GM04504 (cell line): ENCODE measurements at places on chromosomes 6 and 20.
A peak's percentile ranks its signal among the peaks of the same experiment; 100 is the strongest.

DNA sequence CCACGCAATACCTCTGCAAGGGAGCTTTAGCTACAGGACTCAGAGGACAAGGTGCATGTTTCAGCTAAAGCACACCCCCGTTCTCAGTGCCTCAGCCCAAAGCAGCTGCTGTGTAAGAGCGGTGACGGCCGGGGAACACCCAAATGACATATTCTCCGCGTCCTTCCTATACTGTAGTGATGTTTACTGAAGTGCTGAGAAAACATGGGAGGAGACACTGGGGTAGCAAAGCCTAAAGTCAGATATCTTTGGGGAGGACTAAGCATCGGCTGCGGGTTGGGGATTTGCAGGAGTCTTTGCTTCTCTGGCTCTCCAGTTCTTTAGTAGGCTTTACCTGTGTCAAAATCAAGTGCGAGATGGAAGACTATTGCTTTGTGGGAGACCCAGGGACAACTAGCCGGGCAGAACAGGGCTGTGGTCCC is 1.7 kb downstream of the SLC22A23 start:
- DNase-seq: no peak

DNA sequence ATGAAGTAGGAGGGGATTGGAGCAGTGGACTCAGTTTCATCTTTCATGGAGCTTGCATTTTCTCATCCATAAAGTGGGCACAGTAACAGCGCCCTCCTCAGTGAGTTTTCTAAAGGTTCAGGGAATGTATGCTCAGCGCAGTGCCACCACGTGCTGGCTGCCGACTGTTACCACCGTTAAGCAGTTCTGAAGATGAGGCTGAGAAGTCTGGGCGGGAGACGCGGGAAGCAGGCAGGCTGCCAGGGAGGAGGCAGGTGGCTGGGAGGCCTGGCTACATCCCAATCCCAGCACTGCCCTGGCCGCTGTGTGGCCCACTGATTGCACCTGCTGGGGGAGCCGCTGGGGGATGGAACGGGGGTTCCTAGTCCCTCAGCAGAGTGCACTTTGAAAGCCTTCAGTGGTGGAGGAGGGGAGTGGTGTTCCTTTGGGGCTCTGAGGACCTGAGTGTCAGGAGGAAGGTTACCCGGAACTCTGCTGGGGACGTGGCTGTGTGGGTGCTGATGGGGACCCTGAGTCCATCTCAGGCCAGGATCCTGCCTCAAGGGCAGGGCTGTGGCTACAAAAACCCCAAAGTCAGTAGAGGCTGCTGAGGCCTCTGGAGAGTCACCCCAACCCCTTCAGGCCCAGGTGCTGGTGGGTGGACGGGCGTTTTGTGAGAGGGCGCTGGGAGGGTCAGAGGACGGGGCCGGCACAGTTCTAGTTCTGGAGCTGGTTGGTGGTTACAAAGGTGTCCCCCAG is 28.0 kb upstream of the PHACTR3 start:
- DNase-seq: no peak

GRCh38 chr6:4212588-4212987 is 77.2 kb upstream of the ECI2 start:
- DNase-seq: no peak

DNA sequence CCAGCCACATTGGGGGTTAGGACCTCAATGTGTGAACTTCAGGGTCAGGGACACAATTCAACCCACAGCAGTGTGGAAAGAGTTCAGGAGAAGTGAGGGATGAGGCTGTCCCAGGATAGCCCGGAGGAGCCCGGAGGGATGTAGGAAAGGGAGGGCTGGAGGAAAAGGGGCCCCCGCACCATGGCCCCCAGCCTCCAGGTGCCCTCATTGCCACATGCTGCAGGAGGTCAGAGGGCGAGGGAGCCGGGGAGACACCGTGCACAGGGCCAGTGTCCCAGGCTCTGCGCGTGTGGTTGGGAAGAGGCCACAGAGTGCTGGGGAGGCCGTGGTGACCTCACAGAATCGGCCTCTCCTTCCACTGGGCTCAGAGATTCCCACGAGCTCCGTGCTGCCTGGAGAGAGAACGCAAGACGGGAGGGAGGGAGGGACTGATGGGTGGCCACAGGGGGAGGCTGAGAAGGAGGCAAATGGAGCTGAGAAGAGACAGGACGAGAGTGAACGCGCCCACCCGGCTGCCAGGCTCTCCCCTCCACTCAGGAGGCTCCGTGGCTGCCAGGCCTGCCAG is 215.1 kb downstream of the DLL1 start:
- DNase-seq: no peak

GRCh38 chr6:3825851-3826581 is 23.2 kb upstream of the FAM50B start:
- peak; percentile 97 for DNase-seq

- DNase-seq: peak; percentile 77
These were observed 32.8 kb downstream of the RAMACL start for GRCh38 chr6:166553563-166554271.

DNA sequence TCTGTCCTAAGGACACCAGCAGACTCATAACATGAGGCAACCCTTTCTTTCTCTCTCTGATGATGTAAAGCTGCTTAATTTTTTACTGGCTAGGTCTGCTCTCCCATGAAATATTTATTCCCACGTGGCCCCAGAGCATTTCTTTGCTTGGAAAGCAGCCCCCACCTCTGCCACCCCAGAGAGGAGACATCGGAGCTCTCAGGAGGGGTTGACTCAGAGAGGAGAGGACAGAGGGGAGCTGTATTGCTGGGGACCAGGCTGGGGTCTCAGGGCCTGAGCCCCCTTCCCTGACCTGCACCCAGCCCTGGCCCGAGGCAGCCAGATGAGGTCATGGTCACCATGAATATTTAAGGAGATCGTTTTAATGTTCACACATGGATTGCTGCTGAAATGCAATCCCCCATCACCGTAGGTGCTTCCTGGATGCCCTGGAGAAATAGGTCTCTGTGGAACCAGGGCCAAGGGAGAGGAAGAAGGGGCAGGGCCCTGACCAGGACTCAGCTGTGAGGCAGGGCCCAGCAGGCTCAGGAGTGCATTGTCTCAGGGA is 117.5 kb downstream of the DLL1 start:
- no peak for DNase-seq

DNA sequence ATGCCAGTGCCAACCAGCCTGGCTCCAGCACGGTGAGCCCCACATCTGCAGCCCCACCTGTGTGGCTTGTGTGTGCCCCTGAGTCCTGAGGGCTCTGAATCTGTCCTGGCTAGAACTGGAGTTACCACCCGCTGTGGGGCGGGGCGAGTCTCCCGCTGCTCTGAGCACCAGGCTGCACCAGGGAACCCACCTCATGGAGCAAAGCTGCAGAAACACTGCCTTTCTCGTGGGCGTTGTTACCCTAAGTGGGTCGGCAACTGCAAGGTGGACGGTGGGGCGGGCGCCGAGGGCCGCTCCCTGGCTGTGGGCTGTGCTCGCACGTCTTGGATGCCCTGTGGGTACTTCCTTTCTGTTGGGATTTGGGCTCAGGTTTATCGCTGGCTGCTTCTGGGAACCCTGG is 12.7 kb upstream of the ZBTB46 start:
- no peak for DNase-seq

- DNase-seq: no peak
These were observed 51.5 kb upstream of the TMEM170B start for GRCh38 chr6:11486051-11486450.

GRCh38 chr6:134720353-134721059 is 229.4 kb downstream of the ALDH8A1 start:
- no peak for DNase-seq

DNA sequence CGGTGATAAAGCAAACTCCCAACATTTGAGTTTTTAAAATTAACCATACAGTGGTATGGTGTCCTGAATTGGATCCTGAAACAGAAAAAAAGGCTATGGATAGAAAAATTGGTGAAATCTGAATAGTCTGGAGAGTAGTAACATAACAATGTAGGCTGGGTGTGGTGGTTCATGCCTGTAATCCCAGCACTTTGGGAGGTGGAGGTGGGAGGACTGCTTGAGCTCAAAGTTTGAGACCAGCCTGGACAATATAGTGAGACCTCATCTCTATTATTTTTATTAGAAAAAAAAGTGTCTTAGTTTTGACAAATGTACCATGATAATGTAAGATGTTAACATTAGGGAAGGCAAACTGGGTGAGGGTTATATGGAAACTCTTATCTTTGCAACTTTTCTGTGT is 11.0 kb downstream of the EEF1A1 start:
- no peak for DNase-seq

GRCh38 chr20:8757146-8757545 is 311.7 kb upstream of the PLCB4 start:
- DNase-seq: peak; percentile 91

- no peak for DNase-seq
These were observed 12.5 kb downstream of the SLC18B1 start for GRCh38 chr6:132785936-132786335.

DNA sequence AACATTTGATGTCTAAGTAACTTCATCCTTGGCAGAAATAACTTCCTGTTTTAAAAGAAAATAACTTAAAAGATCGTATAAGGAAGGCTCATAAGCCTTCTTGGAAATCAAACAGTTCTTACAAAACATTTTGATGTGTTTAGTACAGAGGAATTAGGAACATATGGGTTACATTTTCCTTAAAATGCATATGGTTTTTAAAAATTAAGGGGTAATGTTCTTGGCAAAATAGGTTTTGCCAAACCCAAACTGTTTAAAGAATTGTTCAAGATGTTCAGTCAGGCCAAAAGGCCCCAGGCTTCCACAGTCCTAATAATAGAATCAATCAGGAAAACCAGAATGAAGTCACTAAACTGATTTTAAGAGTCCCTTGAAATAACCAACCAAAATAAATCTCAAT is 142.7 kb upstream of the SLC35B3 start:
- no peak for DNase-seq

- DNase-seq: no peak
These were observed 101.3 kb upstream of the MLN start for GRCh38 chr6:33905071-33905609.

DNA sequence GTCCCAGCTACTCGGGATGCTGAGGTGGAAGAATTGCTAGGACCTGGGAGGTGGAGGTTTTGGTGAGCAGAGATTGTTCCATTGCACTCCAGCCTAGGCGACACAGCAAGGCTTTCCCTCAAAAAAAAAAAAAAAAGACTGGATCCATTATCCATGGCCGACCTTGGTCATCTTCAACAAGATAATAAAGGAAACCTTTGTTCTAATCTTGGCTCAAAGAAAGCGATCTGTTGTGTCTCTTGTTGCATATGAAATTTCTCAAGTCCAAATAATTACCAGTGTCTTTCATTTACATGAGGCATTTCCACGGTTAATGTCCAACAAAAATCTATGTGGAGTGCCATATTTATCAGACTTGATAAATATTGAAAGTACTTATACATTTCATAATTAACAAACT is 23.7 kb upstream of the KIF16B start:
- no peak for DNase-seq

- DNase-seq: peak; percentile 79
These were observed 93.8 kb upstream of the MAP7 start for GRCh38 chr6:136643850-136644596.

DNA sequence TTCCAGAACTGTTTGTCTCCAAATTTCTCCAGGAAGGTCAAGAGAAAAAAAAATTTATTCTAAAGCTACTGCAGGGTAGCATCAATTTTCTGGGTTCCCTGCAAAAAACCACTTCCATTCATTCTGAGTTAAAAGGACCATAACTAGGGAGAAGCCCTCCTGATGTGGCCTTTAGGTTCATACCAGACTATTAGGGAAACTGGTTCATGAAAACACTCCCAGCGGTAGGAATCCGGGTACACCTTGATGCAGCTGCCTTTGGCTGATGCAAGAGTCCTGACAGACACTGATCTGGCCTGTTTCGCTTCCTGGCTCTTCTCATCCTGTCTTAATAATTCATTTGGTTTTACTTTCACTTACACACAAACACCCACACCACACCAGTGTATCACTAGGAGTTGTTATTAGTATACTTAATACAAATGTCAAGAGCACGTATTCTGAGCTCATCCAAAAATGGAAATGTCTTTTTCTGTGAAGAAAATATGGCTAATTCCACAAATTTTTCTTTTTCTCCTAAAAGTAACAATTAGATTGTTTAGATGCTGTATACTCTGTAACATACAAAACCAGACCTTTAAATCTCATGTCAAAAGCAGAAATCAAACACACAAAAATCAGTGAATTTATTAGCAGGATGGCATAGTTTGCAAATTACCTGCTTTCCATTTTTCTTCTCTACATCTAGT is 38.4 kb upstream of the ARHGAP18 start:
- DNase-seq: no peak

GRCh38 chr20:39016506-39016905 is 54.4 kb downstream of the DHX35 start:
- no peak for DNase-seq

DNA sequence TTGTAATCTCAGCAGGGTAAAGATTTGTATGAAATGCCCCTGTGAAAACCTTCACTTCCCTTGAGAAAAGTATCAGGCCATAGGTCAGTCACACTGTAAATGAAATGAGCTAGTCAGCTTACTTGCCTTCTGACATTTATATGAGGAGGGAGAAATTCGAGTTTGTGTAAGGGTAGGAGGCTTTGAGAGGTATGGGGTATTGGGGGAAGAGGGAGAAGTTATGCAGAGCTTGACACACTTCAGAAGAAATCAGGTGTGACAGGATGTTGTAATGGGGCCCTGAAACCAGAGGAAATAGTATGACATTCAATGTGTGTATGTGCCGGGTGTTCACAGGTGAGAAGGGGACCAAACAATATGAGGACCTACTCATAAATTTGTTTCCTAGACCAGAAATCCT is 64.2 kb upstream of the CCN6 start:
- DNase-seq: no peak

DNA sequence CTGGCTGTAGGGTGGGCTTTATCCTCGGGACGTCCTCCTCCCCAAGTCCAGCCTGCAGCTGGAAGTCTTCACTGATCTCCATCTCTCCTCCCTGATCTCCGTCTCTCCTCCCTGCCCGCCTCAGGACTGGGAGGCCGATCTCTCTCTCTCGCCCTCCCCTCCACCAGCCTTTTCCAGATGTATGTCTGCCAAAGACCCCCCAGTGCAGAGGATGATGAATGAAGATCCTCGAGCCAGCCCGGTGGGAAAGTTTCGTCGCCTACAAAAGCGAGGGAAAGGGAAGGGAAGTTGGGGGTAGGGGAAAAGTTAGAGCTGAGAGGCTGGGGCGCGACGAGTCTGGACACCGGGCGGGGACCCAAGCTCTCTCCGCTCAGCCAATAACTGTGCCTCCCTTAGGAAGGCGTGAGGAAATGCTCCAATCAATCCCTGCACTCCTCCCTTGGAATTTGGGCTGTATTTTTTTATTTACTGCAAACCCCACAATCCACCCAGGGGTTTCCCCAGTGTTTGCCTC is 595 bp upstream of the SRF start:
- no peak for DNase-seq

GRCh38 chr6:52330470-52330869 is 31.5 kb upstream of the PAQR8 start:
- no peak for DNase-seq

- DNase-seq: no peak
These were observed 55.3 kb upstream of the BTN3A2 start for GRCh38 chr6:26309731-26310142.

- DNase-seq: no peak
These were observed at the start of gene MCCD1 for GRCh38 chr6:31528821-31529328. Gene MCCD1 (plus strand): TSS chr6:31528962. CDS start chr6:31529015, 53 bp downstream.

DNA sequence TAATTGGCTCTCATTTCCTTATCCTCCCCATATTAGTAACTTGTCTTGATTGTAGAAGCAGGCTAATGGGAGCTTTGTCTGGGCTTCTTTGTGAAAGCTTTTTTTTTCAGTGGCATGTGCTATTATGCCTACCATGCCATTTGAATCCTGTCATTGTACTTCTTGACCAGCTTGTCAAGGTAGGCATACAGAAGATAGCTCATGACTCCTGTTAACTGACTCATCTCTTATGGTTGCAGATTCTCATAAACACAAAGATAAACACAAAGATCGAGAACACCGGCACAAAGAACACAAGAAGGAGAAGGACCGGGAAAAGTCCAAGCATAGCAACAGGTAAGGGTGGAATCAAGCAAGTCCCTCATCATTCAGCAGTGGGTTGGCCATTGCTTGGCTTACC is 32.5 kb downstream of the TOP1 start:
- DNase-seq: no peak
